ENCODE measurements at places on chromosomes 3 and 15. TPM values are rescaled to one million over a fixed set of nuclear protein-coding genes. Genes with fewer than 3 reads are reported as not detected.
A peak's percentile ranks its signal among the peaks of the same experiment; 100 is the strongest.

- no peak for DNase-seq
These were observed 16.2 kb downstream of the ZNF148 start for GRCh38 chr3:125358923-125359322.

DNA sequence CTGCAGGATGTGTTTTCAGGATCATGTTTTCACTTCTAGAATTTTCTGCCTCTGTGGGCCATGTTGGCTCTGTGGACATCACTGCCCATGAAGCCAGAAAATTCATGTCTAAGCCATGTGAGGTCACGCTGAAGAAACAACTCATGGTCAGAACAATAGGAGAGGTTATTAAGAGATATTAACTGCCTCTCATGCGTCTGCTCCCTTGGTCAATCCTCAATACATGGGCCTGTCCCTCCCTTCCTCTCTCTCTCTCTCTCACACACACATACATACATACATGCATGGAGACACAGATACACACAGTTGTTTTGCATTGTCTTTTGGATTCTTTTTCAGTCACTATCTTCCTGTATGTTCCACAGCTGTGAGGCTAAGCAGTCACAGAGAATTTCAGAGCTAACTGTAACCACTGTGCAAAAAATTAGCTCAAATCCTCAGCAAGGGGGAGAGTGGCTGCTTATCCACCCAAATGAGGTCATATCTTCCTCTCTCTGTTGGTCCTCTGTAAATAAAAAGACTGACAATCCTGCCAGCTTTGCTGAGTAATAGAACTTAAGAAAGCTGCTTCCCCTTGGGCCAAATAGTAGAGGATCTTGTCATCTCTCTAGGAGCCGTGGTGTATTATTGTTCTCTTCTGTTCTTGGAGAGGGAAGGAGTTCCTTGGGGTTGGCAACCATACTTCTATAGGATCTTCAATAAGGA lies 45.6 kb downstream of the LRTM1 start:
- no peak for DNase-seq

DNA sequence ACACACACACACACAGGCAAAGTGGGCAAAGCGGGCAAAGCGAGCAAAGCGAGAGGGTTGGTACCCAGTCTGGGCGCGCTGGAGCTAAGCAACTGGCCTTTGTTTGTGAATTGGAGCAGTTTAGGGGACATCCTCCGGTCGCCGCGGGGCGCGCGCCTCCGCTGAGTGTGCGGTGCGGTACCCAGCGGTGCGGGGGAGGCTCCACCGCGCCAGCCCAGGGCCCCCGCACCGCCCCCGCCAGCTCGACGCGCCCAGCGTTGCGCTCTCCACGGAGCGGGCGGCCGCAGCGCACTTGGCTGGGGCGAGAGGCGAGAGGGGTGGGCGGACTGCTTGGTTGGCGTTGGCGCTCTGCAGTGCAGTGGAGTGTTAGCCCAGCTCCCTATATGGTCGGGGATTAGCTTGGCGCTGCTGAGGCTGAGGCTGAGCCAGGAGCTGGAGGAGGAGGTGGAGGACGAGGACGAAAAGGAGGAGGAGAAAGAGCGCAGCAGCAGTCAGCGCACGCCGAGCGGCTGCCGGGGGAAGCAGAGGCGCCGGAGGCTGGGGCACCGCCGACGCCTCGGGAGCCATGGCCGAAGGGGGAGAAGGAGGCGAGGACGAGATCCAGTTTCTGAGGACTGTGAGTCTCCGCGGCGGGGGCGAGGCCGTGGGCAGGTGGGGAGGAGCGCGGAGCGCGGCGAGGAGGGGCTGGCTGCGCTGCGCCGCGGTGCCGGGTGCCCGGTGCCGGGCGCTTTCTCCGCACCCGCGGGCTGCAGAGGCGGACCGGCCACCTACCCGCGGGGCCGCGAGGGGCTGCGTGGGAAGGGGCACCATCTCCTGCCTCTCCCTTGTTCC lies at the start of gene RYR3:
TSS of gene RYR3 (plus strand) at position 487 of the 831 bp plus-strand sequence. CDS start at position 566, 79 bp downstream.
- peak; percentile 10 for DNase-seq

DNA sequence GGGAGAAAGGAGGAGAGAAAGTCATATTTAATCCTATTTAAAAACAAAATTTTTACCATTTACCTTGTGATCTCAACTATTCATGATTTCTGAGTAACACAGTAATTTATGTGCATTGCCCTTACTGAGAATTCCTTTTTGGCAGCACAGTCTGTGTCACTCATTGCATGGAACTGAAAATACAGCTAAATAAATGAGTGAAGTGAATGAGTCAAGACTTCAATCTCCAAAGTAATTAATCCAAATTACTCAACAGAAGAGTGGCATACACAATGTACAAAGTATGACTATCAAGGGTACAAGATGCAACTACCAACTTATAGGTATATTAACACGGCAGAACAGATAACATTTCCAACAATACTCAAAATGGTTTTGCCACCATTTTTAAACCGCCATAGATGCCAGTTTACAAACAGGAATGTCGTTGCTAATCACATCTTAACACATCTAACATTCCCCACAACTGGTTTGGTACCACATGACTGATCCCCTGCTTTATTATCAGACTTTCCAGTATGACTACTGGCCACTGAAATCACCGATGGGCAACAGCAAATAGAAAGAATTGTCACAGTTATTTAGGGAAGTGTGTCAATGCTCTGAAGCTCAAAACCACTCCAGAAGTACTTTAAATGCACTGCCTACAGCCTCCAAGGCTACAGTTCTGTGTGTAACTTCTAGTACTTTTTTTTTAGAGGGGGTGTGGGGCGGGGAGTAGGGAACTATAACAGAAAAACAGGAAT lies 410.4 kb downstream of the SHQ1 start:
- DNase-seq = no peak

DNA sequence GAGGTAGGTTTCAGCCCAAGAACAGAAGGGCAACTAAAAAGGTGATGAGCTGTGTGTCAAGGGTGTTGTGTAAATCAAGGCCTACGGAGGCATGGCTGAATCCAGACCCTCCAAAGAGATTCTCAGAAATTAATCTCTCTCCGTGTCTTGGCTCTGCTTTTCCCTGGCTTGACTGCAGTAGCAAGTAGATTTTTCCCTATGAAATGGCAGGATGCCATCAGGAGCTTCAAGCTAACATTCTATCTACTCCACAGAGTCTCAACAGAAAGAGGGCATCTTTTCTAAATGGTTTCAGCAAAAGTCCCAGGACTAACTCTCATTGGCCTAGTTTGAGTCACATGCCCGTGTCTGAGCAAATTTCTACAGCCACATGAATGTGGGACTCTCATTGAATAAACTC lies 58.3 kb downstream of the LSM3 start:
- no peak for DNase-seq

DNA sequence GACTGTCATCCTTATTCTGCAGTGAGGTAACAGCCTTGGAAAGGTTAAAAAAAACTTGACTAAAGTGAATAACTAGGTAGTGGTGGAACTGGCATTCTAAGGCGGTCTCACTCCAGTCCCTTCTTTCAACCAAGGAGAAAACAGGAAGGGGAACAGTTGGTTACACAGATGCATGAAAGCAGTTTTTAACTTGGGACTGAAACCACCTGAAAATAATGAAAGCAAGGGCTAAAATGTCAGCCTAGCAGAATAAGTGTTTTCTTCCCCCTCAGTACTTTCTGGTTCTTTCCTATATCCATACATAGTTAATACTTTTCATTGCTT lies 748 bp upstream of the AVEN start:
- DNase-seq = no peak

DNA sequence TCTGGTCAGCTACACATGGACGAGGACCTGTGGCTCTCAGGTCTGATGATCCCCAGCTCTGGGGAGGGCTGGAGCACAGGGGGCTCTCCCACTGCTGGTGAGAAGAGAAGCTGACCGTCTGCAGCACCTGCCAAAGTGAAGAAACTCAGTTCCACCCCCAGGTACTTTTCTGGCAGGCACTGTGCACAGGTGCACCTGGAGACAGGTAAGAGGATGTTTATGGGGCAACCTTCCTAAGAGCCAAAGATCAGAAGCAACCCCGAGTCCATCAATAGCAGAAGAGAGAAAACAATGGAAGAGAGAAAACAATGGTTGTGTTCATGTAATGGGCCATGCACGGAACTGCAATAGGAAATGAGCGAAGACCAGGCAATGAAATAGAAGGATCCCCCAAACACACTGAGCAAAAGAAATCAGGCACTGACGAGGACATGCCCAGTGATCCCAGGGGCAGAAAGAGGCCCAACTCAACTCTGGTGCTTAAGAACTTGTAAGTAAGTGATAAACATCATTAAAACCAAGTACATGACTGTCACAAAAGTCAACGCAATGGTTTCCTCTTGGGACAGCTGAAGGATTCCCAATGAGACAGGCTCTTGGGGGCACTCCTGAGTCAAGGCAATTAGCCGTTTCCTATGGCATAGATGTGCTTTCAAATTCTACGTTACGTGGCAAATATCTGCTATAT lies 95.0 kb upstream of the ALDH1A3 start:
- DNase-seq = no peak

The ABHD2 gene
- 112 TPM for total RNA-seq
